ENCODE measurements at places on chromosomes 3 and 15. TPM values are rescaled to one million over a fixed set of nuclear protein-coding genes. Genes with fewer than 3 reads are reported as not detected.
A peak's percentile ranks its signal among the peaks of the same experiment; 100 is the strongest.

DNA sequence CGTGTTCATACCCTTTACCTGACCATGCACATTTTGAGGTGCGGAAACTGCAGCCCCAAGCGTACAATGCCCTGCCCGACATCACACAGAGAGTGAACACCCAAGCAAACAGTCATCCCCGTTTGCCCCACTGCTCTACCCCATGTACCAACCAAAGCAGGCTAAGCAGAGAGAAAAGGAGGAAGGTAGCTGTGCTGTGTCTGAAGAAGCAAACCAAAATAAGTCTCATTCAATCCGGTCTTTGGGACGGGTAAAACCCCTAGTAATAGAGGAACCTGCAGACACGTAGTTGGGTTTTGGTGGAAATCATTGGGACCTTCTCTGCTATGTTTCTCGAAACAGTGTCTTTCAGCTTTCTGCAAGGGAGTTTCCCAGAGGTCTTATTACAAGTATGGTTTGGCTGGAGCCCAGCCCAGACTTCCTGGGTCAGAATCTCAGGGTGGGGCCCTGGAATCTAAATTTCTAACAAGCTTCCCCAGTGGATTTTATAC lies 164.6 kb upstream of the HES1 start:
- H3K4me1 ChIP-seq = peaks cover 28% of the 10 kb centered on the region
- H3K27me3 ChIP-seq = peaks cover 23% of the 10 kb centered on the region
- H3K36me3 ChIP-seq = no peaks in the 10 kb centered on the region
- no peak overlapping the region for H3K27ac ChIP-seq
- peak; percentile 38 for DNase-seq

DNA sequence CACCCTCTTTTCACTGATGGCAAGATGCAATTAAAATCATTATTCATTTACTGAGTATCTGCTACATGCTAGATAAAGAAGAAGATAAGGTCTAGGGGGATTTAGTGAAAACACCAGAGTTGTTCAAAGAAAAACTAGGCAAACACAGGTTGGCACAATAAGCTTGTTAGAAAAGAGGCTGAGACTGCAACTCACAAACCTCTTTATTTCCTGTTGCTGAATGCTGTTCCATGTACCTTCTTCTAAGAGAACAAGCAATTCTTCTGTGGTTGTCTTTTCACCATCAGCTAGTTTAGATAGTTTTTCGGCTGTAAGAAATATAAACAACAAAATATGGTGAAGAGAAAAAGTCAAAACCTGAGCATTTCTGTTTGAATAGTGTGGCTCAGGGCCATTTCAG lies 61.1 kb downstream of the EIF3J start:
- no peaks in the 10 kb centered on the region for H3K27me3 ChIP-seq
- peaks cover 36% of the 10 kb centered on the region for H3K4me1 ChIP-seq
- DNase-seq = no peak
- H3K4me3 ChIP-seq = no peak overlapping the region
- peak overlapping the region; percentile 56 for H3K27ac ChIP-seq
- peaks cover 51% of the 10 kb centered on the region for H3K36me3 ChIP-seq

DNA sequence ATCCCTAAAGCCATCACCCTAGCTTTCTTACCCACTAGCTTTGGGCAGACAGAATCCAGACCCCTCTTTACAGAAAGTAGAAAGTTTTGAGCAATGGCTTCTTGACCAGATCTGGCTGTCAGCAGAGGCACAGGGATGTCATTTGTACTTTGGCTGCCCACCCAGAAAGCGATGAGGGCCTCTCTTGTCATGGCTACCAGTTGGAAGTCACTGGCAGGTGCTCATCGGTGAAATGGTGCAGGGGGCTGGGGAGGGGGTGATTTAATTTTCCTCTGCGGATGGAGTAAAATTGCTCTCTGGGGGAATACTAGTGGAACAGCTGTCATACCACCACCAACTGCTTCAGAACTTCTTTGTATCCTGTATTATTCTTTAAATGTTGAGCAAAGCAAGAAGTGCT lies 393.7 kb downstream of the LSAMP start:
- H3K4me1 ChIP-seq = no peaks in the 10 kb centered on the region
- no peak overlapping the region for H3K27ac ChIP-seq
- no peak for DNase-seq
- no peak overlapping the region for H3K4me3 ChIP-seq
- no peaks in the 10 kb centered on the region for H3K36me3 ChIP-seq
- H3K27me3 ChIP-seq = peaks cover 4% of the 10 kb centered on the region

- DNase-seq = no peak
- H3K4me3 ChIP-seq = no peak overlapping the region
- no peaks in the 10 kb centered on the region for H3K27me3 ChIP-seq
- H3K27ac ChIP-seq = no peak overlapping the region
These were observed 398.3 kb downstream of the MFSD1 start for GRCh38 chr3:159200176-159200575.

GRCh38 chr15:96160269-96160668 lies 170.2 kb upstream of the NR2F2 start:
- no peaks in the 10 kb centered on the region for H3K36me3 ChIP-seq
- peaks cover 4% of the 10 kb centered on the region for H3K27me3 ChIP-seq
- no peak overlapping the region for H3K4me3 ChIP-seq
- no peak for DNase-seq

- H3K27me3 ChIP-seq = no peaks in the 10 kb centered on the region
- H3K4me3 ChIP-seq = no peak overlapping the region
- DNase-seq = no peak
- H3K36me3 ChIP-seq = no peaks in the 10 kb centered on the region
These were observed 29.4 kb downstream of the PGPEP1L start for GRCh38 chr15:98978153-98978552.

- no peaks in the 10 kb centered on the region for H3K36me3 ChIP-seq
- H3K27me3 ChIP-seq = peaks cover 4% of the 10 kb centered on the region
- no peak overlapping the region for H3K4me3 ChIP-seq
- no peak overlapping the region for H3K27ac ChIP-seq
- H3K4me1 ChIP-seq = peaks cover 5% of the 10 kb centered on the region
These were observed 37.1 kb downstream of the NANOGP8 start for GRCh38 chr15:35047996-35048395.

- H3K4me3 ChIP-seq = no peak overlapping the region
- no peaks in the 10 kb centered on the region for H3K36me3 ChIP-seq
- DNase-seq = no peak
- no peaks in the 10 kb centered on the region for H3K4me1 ChIP-seq
- H3K27me3 ChIP-seq = peaks cover 11% of the 10 kb centered on the region
These were observed 244.7 kb upstream of the ONECUT1 start for GRCh38 chr15:53034767-53035245.

DNA sequence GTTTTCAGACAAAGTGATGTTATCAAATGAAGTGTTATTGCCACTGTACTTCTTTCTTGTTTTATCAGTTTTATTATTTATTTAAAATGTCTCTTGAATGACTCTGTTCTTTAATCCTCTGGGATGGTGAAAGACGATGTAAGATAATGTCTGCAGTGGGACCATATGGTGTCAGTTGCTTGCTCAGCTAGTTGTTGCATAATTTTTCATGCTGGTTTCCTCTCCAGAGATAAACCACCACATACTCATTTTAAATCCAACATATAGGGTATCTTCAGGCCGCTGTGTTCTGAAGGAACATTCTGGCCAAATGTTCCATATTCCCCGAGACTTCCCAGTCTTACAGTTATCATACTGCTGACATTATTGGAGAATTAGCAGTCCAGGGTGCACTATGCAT lies 75.9 kb downstream of the GABRG3 start:
- DNase-seq = no peak
- H3K27ac ChIP-seq = no peak overlapping the region
- H3K4me3 ChIP-seq = no peak overlapping the region
- no peaks in the 10 kb centered on the region for H3K4me1 ChIP-seq

DNA sequence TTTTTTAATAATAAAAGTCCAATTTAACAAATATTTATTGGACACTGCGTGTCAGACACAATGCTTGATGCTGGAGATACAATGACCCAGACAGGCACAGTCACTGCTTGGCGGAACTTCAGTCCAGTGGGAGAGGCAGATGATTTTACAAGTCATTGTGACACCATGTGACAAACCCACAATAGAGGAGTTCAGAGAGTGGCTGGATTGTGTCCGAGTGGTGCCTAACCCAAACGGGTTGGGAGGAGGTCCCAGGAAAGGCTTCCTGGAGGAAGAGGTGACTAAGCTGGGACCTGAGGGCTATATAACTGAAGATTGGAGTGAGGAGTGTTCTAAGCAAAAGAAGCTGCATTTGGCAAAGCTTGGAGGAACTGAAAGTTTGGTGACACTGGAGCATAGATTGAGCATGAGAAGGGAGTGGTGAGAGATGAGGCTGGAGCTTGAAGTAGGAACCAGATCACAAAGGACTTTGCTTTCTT lies 41.4 kb downstream of the CRTC3 start:
- H3K36me3 ChIP-seq = peaks cover 25% of the 10 kb centered on the region
- no peak overlapping the region for H3K4me3 ChIP-seq
- DNase-seq = no peak
- no peaks in the 10 kb centered on the region for H3K27me3 ChIP-seq

GRCh38 chr3:196654006-196654734 lies 14.7 kb downstream of the NRROS start:
- peaks cover 23% of the 10 kb centered on the region for H3K4me1 ChIP-seq
- peaks cover 29% of the 10 kb centered on the region for H3K36me3 ChIP-seq
- H3K27ac ChIP-seq = peak overlapping the region; percentile 28
- DNase-seq = no peak
- no peaks in the 10 kb centered on the region for H3K27me3 ChIP-seq

- H3K27me3 ChIP-seq = no peaks in the 10 kb centered on the region
- no peaks in the 10 kb centered on the region for H3K4me1 ChIP-seq
- H3K4me3 ChIP-seq = no peak overlapping the region
- no peak overlapping the region for H3K27ac ChIP-seq
- DNase-seq = no peak
- H3K36me3 ChIP-seq = peaks cover 3% of the 10 kb centered on the region
These were observed 309.1 kb downstream of the ZBTB20 start for GRCh38 chr3:114838025-114838424.

DNA sequence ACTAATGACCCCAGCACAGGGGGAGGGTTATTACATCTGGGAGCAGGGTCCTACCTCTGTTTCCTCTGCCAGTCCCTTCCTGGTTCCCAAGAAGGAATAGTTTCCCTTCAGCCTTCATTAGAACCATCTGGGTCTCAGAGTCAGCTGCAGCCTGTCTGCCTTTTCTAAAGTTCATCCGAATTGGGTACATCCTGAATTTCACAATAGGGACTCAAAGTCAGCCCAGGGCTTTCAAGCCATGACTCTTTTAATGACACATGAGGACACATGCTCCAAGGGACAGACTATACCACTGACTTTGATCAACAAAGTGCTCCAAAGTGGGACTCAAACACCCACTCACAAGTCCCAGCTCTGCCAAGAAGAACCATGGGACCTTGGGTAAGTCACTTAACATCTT lies 12.7 kb upstream of the CRABP1 start:
- no peak overlapping the region for H3K27ac ChIP-seq
- no peak overlapping the region for H3K4me3 ChIP-seq

- peak; percentile 71 for DNase-seq
- peaks cover 93% of the 10 kb centered on the region for H3K4me1 ChIP-seq
- H3K27me3 ChIP-seq = no peaks in the 10 kb centered on the region
These were observed 30.6 kb downstream of the TBC1D2B start for GRCh38 chr15:78046796-78047341.

- peaks cover 9% of the 10 kb centered on the region for H3K36me3 ChIP-seq
- no peak for DNase-seq
- no peak overlapping the region for H3K4me3 ChIP-seq
- H3K27ac ChIP-seq = no peak overlapping the region
- H3K27me3 ChIP-seq = no peaks in the 10 kb centered on the region
These were observed 18.3 kb downstream of the PLCD1 start for GRCh38 chr3:38011111-38011510.

- no peak overlapping the region for H3K4me3 ChIP-seq
- no peaks in the 10 kb centered on the region for H3K4me1 ChIP-seq
- H3K36me3 ChIP-seq = no peaks in the 10 kb centered on the region
These were observed 100.1 kb downstream of the IGF2BP2 start for GRCh38 chr3:185724761-185725160.

GRCh38 chr3:71515636-71516365 lies 67.7 kb downstream of the FOXP1 start:
- H3K36me3 ChIP-seq = peaks cover 5% of the 10 kb centered on the region
- no peak for DNase-seq
- peaks cover 9% of the 10 kb centered on the region for H3K4me1 ChIP-seq
- H3K27ac ChIP-seq = no peak overlapping the region
- H3K27me3 ChIP-seq = no peaks in the 10 kb centered on the region

DNA sequence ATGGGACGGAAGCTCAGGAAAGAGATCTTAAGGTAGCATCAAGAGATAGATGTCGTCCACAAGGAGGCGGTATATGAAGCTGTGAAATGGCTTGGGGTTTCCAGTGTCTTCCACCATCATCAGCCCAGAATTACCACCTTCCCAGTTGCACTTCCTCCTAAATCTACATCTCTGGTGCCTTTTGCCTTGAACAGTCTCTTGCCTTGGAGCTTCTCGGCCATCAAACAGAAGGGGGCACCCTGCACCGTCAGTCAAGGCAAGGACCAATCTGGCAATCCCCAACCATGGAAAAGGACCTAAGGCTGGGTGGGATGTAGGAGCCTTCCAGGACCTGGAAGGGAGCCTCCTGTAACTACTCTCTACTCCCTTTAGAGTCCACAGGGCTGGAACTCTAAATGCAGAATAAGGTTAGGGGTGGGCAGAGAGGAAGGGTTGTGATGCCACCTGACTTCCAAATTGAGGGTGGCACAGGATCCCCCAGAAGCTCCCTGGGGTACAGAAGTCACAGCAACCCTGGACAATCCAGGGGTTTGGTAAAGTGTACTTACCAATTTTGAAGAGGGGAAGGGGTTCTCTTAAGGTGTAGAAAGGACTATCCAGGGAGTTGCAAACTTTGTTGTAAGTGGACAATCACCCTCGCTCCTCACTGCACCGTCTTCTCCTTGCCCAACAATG lies 1.0 kb upstream of the RYR3 start:
- peak; percentile 15 for DNase-seq
- peaks cover 40% of the 10 kb centered on the region for H3K27me3 ChIP-seq
- H3K4me1 ChIP-seq = no peaks in the 10 kb centered on the region
- H3K27ac ChIP-seq = no peak overlapping the region
- no peaks in the 10 kb centered on the region for H3K36me3 ChIP-seq

DNA sequence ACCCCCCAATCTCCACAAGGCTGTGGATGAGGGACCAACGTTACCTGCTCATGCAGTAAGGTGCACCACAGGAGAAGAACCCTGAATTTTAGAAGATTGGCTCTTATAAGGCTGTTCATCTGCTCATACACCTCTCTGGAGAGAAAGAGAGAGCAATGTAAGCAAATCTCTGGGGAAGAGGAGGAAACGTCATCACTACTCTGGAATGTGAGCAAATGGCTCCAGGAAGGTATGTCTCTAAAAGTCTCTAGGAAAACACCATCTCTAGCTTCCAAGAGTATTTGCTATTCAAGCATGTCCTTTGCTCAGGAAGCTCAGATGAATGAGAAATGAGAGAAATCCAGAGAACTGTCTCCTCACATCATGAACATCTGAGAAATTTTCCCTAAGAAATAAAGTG lies 235.4 kb downstream of the TBL1XR1 start:
- H3K27me3 ChIP-seq = peaks cover 6% of the 10 kb centered on the region
- H3K36me3 ChIP-seq = no peaks in the 10 kb centered on the region
- no peak overlapping the region for H3K4me3 ChIP-seq
- H3K27ac ChIP-seq = no peak overlapping the region
- DNase-seq = no peak

C3orf62 gene
- total RNA-seq = 3.7 TPM

SPTBN5 gene
- total RNA-seq = 0.46 TPM

FGD5 gene
- total RNA-seq = 0.09 TPM

DGKG gene
- total RNA-seq = 0.71 TPM

MEIS2 gene
- not detected for total RNA-seq

ARRDC4 gene
- 0.88 TPM for total RNA-seq

PYGO1 gene
- total RNA-seq = not detected

NMNAT3 gene
- 6.1 TPM for total RNA-seq

GATA2 gene
- 0.07 TPM for total RNA-seq

DPPA2 gene
- not detected for total RNA-seq

Data from activated CD4-positive, alpha-beta T cell treated with anti-CD3 and anti-CD28 coated beads for 36 hours (primary cell).